ENCODE measurements at places on chromosomes 11 and 22.

GRCh38 chr11:60498399-60498798 is 5.8 kb downstream of the MS4A12 start:
- no peak for DNase-seq

DNA sequence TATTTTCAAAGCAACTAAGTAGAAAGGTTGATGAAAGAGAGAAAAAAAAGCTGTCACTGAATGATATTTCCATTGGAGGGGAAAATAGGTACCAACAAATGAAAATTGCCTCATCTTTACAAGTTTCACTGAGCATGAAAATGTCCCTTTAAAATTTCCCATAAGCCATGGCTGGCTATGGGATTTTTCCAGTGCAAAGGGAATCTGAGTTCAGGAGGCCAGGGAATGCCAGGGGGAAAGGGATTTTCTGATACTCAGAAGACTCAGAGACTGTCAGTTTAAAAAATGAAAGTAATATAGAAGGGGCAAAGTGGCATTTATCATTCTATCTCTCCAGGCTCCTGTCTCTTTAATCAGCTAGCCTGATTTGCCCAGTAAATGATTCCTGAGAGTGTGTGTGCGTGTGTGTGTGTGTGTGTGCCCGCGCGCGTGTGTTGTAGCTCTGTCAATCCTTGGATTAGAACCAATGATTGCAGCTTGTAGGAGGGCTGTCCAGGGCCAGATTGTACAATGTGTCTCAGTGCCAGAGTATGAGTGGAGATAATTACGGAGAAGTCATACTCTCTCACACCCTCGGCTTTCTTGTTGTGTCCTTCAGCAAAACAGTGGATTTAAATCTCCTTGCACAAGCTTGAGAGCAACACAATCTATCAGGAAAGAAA is at the start of gene NTM:
Gene NTM (plus strand): TSS at position 526 of the 662 bp plus-strand sequence.
- DNase-seq = no peak

GRCh38 chr11:68092411-68092810 is 28.8 kb downstream of the CHKA start:
- no peak for DNase-seq

DNA sequence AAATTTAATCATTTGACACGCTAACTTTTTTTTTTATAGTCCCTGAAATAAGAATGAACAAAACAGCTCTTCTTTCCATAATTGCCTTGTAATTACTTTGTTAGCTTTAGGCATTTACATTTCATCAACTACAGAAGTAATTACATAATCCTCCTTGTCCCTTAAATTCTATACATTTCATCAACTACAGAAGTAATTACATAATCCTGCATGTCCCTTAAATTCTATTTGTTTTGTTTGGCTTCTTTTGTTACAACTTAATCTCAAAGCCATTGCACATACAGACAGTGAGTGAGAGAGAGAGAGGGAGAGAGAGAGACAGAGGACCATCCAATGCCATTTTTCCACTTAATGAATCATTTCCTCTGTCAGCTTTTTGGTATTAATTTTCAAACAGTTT is 873.2 kb downstream of the METTL15 start:
- DNase-seq = no peak

GRCh38 chr22:23737696-23738095 is 13.2 kb downstream of the ZNF70 start:
- no peak for DNase-seq

DNA sequence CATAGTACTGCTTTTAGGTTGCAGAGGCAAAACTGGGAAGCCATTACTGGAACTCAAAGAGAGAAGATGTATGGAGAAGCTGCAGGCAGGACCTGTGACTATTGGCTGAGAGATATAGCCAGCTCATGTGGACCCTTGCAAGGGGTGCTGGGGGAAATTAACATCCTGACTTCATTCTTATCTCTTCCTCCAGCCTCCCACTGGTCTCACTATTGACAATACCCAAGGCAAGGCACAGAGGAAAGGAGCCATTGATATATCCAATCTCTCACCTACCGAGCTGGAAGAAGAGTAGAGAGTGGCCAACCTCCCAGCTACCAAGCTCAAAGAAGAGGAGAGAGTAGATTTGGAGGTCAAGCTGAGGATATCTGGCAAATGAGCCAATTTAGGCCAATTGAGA is 36.8 kb upstream of the ZBED5 start:
- no peak for DNase-seq

DNA sequence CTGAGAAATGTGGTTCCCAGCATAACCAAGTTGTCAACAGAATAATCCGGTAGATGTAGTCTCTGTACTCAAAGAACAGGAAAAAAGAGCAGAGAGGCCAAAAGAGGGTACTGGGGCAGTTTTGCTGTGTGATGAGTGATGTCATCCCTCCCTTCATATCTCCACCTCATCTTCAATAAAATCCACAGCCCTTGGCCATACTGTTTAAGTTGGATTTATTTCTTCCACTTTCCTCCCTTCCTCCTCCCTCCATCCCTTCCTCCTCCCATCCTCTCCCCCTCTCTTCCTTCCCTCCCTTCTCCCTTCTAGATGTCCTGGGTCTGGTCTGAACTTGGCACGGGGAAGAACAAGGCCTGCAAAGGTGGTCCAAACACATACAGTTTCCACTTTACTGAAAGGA is 18.2 kb upstream of the GRK3 start:
- no peak for DNase-seq

GRCh38 chr11:35344681-35345574 is 74.4 kb downstream of the SLC1A2 start:
- no peak for DNase-seq

DNA sequence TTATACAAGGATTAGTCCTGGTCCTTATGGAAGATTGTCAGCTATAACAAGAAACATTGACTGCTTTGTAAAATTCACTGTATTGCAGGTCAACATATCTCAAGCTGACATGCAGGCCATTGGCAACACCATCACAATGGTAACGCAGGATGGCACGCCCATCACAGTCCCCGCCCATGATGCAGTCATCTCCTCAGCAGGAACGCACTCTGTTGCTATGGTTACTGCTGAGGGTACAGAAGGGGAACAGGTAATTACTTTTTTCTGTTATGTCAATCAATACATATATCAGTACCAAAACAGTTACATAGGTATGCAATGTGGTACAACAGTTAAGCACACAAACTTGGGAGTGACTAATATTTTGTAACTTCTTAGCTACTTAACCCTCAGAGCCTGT is 55.3 kb downstream of the ZNF143 start:
- DNase-seq = no peak

- DNase-seq = no peak
Measured at GRCh38 chr11:126265811-126266210, 2.9 kb downstream of the SRPRA start.

GRCh38 chr11:79441461-79441875 is 638 bp upstream of the TENM4 start:
- no peak for DNase-seq

DNA sequence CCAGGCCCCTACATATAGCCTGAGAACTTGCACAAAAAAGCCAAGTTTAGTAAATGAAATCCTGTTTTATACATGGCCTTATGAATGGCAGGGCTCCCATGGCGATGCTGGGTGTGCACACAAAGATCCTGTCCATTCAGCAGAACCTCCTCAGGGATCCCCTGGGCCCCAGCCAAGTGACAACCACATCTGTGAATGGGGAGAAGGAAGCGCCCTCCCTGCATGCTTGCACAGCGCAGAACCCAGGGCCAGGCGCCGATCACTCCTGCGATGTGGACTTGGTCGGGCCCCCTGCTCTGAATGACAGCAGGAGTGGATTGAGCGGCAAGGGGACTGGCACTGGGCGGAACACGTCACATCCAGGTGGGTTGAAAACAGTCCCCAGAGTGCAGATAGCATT is 4.5 kb upstream of the CDC42EP2 start:
- no peak for DNase-seq

GRCh38 chr11:80122211-80122610 is 681.4 kb upstream of the TENM4 start:
- DNase-seq = no peak

GRCh38 chr11:78313181-78313795 is 104.3 kb downstream of the GAB2 start:
- no peak for DNase-seq

- DNase-seq = no peak
Measured at GRCh38 chr11:134535029-134536025, 123.3 kb upstream of the B3GAT1 start.

DNA sequence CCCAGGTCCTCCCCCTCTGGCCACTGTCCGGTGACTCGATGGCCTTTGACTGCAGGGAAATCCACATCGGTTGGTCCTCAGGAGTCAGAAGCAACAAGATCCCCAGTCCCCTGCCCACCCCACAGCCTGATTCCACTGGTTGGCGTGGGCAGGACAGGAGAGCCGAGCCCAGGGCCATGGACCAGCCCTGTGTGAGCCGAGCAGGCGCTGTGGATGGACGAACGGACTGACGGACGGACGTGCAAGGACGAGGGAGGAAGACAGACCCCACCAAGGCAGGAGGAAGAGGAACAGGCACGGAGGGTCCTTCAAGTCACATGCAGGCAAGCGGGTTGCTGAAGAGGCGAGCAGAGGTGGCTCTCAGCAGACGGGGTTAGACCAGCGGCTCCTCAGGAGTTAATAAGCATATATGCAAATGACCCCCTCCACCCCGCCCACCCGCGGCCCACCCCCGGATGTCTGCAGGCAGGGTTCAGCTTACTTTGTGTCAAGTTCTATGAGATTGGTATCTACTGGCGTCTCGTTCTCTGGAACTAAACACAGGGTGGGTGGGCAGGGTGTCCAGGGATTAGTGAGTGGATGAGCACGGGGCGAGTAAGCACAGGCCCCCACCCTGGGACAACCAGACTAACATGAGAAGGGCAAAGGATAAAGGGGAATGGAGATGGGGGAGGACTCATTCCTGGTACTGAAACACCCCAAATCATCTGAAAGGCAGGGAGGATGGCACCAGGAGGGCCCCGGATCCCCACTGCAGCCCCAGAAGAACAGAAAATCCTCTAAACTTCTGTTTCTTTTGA is 26.8 kb downstream of the TPBGL start:
- no peak for DNase-seq

GRCh38 chr11:115872416-115872815 is 368.2 kb upstream of the CADM1 start:
- DNase-seq = no peak
